ENCODE measurements at places on chromosomes 6 and 20. TPM values are rescaled to one million over a fixed set of nuclear protein-coding genes. Genes with fewer than 3 reads are reported as not detected.

- DNase-seq = no peak
Observed at GRCh38 chr20:38293491-38294065, 10.4 kb upstream of the BPI start.

DNA sequence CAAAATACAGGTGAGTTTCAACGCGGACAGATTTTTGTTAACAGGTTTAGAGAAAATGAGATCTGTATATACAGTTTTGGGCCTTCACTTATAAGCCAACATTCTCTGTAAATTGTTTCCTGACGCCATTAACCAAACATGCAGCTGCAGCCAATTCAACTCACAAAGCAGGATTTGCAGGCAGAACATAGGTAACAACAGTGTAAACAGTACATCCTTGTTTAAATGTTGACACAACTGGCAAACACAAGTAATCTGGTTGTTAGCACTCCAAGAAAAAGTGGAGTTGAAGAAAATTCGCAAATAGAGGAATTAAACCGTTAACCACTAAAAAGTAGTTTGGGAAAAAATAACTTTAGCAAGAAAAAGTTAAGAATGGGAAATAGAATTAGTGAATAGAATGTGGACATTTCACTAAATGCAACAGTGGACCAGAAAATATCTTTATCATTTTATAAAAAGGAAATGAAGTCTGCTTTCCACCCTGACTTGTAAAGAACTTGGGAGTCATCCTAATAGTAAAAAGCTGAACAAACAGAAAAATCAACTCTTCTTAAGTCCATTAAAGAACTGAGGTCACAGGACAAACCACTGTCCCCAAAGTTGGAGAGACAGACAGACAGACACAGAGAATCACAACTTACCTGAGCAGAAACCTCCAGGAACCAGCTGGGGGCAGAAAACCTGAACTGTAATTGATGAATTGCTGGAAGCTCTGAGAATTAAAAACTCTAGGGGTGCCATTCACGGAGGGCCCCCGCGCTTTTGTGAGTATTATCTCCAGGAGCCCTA lies 10.1 kb downstream of the SMIM28 start:
- DNase-seq = no peak

GRCh38 chr6:8993111-8993510 lies 557.8 kb upstream of the SLC35B3 start:
- no peak for DNase-seq

HLA-DMB gene
- 1.8 TPM for total RNA-seq

DNA sequence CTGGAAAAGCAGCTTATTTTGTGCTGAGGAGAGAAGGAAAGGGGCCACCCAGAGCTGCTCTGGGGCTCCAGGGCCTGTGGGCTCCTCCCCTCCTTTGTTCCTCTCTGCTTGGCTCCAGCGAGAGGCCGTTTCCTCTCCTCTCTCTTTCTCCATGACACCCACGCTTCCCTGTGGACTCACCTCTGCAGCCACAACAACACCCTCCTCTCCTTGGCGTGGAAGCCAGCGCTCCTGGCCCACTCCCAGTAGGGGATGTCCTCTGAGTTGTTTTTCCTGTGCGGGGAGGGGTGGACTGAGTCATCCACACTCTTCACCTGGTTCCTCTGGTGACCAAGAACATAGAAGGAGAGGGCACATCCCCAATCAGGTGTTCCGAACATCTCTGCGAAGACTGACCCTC lies 4.9 kb upstream of the CDSN start:
- DNase-seq = no peak

- DNase-seq = no peak
Observed at GRCh38 chr6:32271429-32271828, 47.6 kb upstream of the NOTCH4 start.

- DNase-seq = no peak
Observed at GRCh38 chr20:10508468-10509251, 73.6 kb downstream of the SLX4IP start.

GRCh38 chr6:151784441-151785214 lies 22.9 kb upstream of the ESR1 start:
- no peak for DNase-seq

- no peak for DNase-seq
Observed at GRCh38 chr6:11699576-11699975, 79.0 kb downstream of the ADTRP start.

- DNase-seq = no peak
Observed at GRCh38 chr6:6793388-6794250, 205.1 kb downstream of the LY86 start.

DNA sequence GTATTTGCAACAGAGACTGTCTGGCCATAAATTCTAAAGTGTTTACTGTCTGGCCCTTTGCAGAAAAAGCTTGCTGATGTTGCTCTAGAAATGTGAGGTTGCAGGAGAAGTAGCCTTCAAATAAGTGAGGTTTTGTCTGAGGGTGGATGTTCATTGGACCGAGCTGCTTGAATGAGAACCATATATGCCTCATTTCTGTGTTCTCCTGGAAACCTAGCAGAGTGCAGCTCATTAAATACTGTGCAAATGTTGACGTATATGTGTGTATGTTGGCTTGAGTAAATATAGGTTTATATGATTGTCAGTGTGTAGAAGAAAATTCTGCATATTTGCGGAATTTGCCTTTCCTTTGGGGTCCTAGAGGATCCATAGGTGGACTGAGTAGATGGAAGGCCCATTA lies 39.0 kb downstream of the CHMP4B start:
- no peak for DNase-seq

DNA sequence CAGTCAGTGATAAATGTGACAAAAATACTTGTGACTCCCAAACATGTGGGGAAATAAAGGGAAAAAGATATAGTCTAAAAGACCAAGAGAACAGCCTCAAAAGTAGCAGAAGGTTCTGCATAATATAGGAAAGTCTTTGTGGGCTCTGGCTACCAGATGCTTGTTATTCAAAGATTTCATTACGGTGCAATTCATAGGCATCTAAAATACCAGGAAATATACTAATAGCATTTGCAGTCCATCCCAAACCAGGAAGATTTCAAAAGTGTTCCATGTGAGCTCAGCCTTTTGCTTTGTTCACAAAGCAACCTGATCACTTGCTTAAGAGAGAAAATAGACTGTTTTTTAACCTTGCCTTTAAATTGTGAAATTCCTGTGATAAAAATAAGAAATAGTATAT lies 506.7 kb upstream of the MARCKS start:
- DNase-seq = no peak

GRCh38 chr6:28139860-28140543 lies 1.7 kb upstream of the ZKSCAN8 start:
- DNase-seq = no peak

- peak; percentile 77 for DNase-seq
Observed at GRCh38 chr20:32484225-32484957, 100.7 kb downstream of the NOL4L start.

DNA sequence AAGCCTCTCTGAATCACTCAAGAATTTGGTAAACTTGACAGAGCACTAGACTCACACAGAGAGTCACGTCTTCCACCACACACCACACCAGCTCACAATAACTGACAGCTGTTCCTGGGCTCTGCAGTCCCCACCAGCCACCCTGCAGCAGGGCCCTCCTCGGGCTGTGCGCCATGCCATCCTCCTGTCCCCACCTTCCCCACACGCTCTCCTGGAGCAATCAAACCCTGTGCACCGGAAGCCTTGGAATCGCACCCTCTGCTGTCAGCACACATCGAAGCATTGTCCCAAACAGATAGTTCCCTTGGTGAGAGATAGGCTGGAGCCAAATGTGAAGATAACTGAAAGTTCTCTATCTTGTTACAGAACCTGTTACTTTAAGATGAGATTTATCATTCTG lies 191.0 kb downstream of the TBXT start:
- no peak for DNase-seq

RBM24 gene
- 1.5 TPM for total RNA-seq

SLC35B2 gene
- 50.3 TPM for total RNA-seq

VWA7 gene
- total RNA-seq = 9.5 TPM

CCN5 gene
- not detected for total RNA-seq

GRCh38 chr6:44219815-44220784 lies 3.3 kb upstream of the SLC29A1 start:
- no peak for DNase-seq

- no peak for DNase-seq
Observed at GRCh38 chr20:41131594-41132387, 5.6 kb upstream of the PLCG1 start.

IRF4 gene
- not detected for total RNA-seq

DNA sequence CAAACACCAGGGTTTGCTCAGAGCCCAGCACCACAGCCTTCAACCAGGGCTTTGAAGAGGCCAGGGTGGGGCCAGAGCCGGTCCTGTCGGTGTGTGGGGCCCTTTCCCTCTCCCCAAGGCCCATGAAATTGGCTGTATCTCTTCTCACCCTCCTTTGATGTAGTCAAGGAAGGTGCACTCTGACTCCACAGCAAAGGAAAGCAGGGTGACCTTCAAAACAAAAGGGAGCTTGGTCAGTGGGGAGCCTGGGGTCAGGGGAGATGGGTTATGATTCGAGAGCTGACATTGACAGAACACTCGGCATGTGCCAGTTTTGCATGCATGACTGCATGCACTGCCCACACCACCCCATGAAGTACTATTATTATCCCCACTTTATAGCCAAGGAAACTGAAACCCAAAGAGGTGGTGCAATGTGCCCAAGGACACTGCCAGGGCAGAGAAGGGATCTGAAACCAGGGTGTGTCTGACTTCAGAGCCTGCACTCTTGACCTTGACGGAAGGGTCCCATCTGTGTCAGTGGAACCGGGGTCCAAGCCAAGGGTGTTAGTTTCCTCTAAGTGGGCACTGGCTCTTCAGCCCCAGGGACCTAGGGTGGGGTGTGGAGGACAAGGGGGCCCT lies 55.4 kb downstream of the RAB44 start:
- DNase-seq = no peak

SMPDL3A gene
- total RNA-seq = 11.0 TPM

PEX7 gene
- total RNA-seq = 6.9 TPM

DNA sequence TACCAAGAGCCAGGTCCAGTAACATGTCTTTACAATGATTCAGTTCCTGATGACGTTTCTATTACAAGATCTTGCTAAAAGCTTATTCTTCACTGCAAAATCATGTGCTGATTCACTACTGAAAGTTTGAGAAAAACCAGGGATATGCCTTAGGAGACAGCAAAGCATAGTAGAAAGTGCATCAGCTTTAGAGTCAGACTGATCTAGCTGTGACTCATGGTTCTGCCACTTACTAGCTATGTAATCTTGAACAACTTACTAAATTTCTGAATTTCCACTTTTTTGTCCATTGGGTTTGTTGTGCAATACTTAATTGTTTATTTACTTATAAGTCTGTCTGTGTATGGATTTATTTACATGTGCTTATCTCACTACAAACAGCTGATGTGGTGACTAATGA lies 198.5 kb upstream of the RSPO3 start:
- no peak for DNase-seq

LINC00237 gene
- total RNA-seq = not detected

- no peak for DNase-seq
Observed at GRCh38 chr6:20301256-20301655, 89.0 kb upstream of the MBOAT1 start.

DNA sequence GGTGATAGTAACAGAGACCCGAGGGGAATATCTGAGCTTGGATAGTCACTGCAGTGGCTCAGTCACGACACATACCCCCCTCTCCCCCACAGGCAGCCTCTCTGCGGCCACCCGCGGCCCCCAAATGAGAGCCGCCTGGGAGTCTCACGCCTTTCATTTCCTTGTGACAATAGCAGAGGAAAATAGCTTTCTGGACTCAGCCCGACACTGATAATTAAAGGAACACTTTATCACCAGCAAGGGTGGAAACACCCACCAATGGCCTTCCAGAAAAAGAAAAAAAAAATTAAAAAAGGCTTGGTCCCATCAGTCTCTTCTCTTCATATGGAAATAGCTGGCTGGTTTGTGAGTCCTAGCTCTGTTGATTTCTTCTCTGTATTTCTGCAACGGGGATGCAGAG lies 35.1 kb upstream of the KCNG1 start:
- DNase-seq = no peak

GRCh38 chr20:57592263-57593092 lies 27.7 kb downstream of the ZBP1 start:
- DNase-seq = no peak

- DNase-seq = no peak
Observed at GRCh38 chr20:37315452-37316110, 26.1 kb downstream of the MANBAL start.

- DNase-seq = no peak
Observed at GRCh38 chr20:24096864-24097450, 108.4 kb upstream of the GGTLC1 start.

DNA sequence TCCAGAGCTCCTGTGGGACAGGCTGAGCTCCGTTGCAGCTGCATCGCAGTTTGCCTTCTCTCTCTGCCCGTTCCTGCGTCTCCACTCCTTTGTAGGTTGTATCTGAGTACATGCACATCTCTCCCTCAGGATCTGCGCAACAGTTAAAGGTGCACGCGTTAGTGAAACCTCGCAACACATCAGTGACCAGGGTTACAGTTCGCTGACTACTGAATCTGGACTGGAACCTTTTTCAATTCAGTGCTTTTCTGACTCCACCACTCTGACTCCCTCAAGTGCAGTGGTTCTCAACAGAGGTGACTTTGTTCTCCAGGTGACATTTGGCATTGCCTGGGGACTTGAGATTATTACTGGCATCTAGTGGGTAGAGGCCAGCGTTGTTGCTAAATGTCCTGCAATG lies 44.0 kb downstream of the UST start:
- no peak for DNase-seq

SYCP2 gene
- total RNA-seq = 1.4 TPM

GRCh38 chr6:135521431-135521830 lies 23.9 kb upstream of the AHI1 start:
- no peak for DNase-seq
